WERI-Rb-1 (cell line): ENCODE measurements at places on chromosomes 2 and 18.

- no peak for DNase-seq
Measured at GRCh38 chr2:3025261-3025660, 352.4 kb downstream of the EIPR1 start.

DNA sequence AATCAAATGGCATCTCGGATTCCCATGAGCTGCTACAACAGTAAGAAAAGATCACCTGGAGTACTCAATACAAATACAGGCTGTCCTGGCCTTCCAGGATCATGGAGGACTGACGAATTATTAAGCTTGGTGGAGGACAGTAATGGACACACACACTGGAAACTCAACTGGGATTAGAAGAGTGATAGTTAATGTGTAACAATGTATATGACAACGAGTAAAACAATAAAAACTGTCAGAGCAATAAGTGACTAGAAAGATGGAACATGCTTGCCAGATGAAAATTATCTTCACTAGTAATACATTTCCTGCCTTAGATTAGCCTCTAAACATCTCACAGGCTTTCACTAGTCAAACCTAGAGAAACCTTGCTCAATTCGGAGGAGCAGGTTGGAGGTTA, 49.2 kb upstream of the CDH20 start:
- no peak for DNase-seq

DNA sequence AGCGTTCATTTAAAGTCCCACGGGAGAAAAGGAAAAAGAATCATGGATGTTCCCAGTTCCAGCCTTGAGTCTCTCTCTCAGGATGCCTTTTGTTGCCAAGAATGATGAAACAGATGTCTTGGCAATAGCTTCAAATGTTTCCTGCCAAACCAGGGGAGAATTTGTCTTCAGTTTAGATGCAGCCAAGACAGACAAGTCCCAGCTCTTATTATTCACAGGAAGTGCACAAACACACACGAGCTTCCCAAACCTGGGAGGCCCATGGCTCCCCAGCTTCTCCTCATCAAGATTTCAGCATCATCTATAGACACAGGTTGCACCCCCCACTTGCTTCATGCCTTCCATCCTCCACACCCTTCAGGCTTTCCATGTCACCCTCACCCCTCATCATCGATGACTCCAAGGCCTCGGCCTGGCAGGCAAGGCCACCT, 45.9 kb downstream of the HS1BP3 start:
- DNase-seq = no peak

- no peak for DNase-seq
Measured at GRCh38 chr2:29573612-29574011, 347.8 kb downstream of the ALK start.

- no peak for DNase-seq
Measured at GRCh38 chr18:7000484-7001096, 117.0 kb downstream of the LAMA1 start.

DNA sequence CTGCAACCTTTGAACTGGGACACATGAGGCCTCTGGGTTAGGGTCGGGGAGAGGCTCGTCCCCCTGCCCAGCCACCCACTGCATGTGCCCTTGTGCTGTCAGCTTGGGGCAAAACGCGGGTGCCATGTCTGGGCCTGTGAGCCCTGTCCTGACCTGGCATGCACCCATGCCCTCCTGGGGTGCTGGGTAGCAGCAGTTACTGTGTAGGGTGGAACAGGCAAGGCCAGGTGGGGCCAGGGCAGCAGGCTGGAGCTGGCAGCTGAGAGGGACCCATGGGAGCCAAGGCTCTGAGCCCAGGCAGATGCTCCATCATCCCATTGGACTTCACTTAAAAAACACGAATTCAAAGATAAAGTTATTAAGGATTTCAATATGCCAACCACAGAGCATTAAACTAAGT, 133.8 kb upstream of the REV1 start:
- DNase-seq = no peak

GRCh38 chr2:42545023-42545721, 23.3 kb upstream of the MTA3 start:
- no peak for DNase-seq

- no peak for DNase-seq
Measured at GRCh38 chr2:42797281-42797680, 4.9 kb upstream of the HAAO start.
